ENCODE measurements at places on chromosomes 11 and 22.

GRCh38 chr11:95695181-95695580, 94.4 kb downstream of the FAM76B start:
- DNase-seq, result no peak

DNA sequence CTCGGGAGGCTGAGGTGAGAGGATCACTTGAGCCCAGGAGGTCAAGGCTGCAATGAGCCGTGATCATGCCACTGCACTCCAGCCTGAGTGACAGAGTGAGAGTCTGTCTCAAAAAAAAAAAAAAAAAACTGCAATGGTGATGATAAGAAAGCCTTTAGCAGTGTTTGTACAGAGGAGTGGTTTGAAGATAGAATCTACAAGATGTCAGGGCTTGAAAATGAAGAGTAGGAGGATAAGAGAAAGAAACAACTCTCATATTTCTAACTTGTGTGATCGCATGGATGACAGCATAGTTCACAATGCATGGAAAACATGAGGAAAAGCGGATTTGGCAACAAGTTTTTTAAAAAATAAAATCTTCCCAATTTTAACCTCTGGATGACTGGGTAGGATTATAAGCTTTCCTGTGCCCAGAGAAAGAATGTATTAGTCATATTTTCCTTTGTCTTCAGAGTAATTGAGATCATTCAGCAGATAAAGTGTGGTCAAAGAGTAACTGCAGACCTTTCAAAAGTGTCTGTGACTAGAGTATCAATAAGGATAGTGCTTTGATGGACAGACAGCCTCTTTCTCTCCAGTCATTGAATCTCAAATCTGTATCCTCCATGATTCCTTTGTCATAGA, 328.1 kb downstream of the CASP12 start:
- DNase-seq, result no peak

- DNase-seq, result no peak
These were observed 47.0 kb downstream of the CSTPP1 start for GRCh38 chr11:46983598-46983997.

DNA sequence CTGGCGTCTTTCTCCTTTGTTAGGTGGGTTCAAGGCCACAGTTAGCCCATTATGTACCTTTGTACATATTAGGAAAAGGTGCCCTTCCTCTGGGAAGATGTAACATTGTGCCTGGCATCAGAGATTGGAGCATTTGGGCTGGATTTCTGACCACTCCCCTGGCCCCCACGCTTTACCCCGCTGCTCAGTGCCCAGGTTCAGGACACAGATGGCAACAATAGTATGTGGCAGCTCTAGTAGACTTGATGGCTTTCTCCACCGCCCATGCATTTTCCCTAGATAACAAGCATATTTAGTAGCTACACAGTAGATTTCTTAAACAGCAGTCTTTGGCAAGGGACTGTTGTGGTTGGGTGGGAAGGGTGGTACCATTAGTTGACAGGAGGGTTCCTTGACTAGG, 53.1 kb downstream of the YAP1 start:
- no peak for DNase-seq

- no peak for DNase-seq
These were observed 1.1 kb upstream of the MTMR2 start for GRCh38 chr11:95925011-95925410.

DNA sequence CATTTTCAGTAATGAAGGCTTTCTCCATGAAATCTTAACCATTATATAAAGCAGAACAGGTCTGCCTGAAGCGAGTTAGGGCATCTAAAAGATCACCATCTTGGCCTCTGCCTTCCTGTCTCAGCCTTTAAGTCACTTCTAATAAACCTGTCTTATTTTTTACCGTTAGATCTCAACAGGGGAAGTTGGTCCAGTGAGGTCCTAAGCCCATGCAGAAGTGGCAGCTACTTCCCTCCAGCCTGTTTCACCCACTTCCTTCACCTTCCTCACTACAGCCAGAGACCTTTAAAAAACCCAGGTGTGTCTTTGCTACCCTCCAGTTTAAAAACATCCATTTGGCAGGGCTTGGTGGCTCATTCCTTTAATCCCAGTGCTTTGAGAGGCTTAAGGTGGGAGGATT, 14.1 kb upstream of the LIPT2 start:
- no peak for DNase-seq

DNA sequence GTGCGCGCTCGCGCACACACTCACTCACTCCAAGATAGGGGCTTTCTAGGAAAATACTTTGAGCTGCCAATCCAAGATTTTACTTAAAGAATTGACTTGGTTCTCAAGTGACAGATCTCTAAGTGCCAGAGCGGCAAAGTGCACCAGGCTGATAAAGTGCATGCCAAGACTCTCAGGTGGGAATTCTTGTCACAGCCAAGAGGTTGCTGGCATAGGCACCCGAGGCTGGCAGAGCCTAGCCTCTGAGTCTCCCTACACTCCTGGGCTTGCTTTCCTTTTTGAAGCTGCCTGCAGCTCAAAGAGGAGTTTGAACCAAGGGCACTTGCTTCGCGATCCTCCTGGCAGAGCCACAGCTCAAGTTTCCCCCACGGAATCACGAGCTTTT, 2.5 kb upstream of the ADM start:
- no peak for DNase-seq

- DNase-seq, result no peak
These were observed 396.9 kb upstream of the SYN3 start for GRCh38 chr22:33455036-33455435.

- no peak for DNase-seq
These were observed 699.1 kb downstream of the FAM181B start for GRCh38 chr11:82034527-82034926.

- DNase-seq, result no peak
These were observed 3.4 kb downstream of the TYR start for GRCh38 chr11:89181111-89181510.

GRCh38 chr11:105612771-105613170, 2.9 kb downstream of the GRIA4 start:
- no peak for DNase-seq

DNA sequence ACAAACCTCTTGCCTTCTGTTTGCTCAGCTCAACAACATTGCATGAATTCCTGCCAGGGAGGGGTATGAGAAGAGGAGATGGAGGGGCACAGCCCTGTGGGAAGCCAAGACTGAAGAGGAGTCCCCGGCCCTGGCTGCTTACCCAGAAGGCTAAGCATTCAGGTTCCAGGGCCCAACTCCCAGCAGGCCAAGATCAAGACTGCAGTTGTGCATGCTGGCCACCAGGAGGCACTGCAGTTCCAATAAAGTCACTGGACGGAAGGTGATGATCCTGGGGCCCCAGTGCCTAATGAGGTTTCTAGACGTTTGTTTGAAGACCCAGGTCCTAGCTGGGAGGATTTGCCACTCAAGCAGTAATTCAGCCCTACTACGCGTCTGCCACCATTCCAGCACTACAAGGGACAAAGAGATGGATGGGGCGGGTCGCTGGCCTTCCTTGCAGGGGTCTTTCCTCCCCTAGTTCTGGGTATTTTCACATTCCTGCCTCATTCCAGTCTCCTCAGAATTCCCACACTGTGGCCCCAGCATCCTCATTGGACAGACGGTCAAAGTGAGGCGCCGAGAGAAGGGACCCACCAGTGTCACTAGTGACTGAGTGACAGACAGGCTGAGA, 23.6 kb downstream of the ALX4 start:
- peak; percentile 28 for DNase-seq

DNA sequence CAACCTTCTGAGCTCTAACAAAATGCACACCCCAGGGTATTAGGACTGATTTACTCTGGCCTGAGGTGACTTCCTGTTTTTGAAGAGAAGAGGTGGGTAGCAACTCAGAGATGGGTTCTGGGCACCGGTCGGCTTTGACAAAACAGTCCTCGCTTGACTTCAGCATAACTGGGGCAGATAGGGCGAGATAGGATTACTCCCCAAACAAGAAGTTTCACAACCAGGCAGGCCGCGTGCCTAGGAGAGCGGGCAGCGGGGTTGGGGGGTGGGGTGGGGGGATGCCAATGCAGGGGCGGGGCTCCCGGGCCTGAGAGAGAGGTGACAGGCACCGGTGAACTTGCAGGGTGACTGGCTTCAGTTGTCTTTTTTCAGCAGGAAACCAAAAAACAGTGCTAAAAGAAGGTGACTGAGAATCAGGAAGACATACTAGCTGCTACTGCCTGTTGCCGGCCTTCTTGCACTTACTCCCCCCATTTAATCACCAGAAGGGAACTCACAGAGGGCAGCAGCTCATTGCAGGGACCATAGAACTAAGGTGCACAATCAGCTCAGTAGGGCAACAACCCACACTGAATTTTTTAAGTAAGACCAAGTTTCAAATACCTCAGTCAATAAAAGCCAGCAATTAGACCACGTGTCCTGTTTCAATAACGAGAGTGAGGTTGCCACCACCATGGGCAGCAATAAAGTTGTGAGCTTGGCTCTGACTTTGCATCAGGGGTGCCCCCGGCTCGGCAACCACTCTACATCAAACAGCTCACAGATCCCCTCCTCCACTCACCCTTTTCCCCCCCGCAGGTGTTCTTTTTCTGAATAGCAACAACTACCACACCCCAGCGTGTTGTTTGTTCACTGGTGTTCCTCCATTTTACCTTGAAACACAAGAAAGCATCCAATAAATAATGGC, 37.2 kb upstream of the ETS1 start:
- DNase-seq, result no peak

GRCh38 chr11:104858882-104859775, 39.1 kb downstream of the CASP12 start:
- peak; percentile 68 for DNase-seq

- no peak for DNase-seq
These were observed 1.9 kb upstream of the ZDHHC8 start for GRCh38 chr22:20129747-20130014.

DNA sequence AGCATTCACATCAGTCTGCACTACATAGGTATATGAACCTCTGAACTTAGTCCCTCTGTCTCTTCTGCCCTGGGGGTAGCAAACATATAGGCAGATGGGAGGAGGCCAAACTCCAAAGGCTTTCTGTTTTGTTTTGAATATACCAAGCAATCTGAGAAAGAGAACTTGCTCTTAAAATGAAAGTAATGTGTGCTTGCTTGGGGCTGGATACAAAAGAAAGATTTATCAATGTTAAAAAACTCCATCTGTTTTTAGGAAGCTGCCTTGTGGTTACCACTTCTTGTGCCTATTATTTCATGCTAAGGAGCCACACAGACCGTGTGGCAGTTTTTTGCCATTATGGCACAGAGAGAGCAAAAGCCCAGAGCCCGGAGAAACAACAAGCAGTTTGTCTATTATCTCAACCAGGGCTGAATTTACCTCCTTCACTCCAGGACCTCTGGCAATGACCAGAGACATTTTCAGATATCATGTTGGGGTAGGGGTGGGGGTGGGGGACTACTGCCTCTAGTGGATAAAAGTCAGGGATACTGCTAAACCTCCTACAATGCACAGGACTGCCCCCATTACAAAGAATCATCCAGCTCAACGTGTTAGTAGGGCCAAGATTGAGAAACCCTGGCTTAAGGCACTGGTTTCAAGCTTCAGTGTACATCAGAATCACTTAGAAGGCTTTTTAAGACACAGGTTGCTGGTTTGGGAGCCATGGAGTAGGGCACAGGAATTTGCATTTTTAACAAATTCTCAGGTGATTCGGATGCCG, 124.2 kb downstream of the APIP start:
- no peak for DNase-seq

DNA sequence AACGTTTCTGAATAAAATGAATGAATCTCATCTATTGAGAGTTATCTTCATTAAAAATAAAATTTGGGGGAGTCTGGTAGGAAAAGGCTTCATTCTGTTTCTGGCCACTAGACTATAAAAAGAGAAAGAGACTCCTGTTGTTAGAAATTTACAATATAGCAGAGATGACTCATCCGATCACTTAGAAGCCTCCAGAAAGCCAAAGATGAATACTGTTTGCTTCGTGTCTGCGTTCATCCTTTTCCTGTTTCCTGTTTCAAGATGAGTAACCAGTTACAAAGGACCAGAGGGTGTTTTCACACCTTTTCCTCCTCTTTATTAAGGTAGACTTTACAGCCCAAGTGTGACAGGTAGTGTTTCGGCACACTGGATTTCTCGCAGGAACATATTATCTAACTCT, 1120.7 kb downstream of the LRRC4C start:
- no peak for DNase-seq

- no peak for DNase-seq
These were observed 70.6 kb downstream of the CTSC start for GRCh38 chr11:88266919-88267318.

- DNase-seq, result no peak
These were observed 29.0 kb upstream of the CREB3L1 start for GRCh38 chr11:46248289-46249102.

DNA sequence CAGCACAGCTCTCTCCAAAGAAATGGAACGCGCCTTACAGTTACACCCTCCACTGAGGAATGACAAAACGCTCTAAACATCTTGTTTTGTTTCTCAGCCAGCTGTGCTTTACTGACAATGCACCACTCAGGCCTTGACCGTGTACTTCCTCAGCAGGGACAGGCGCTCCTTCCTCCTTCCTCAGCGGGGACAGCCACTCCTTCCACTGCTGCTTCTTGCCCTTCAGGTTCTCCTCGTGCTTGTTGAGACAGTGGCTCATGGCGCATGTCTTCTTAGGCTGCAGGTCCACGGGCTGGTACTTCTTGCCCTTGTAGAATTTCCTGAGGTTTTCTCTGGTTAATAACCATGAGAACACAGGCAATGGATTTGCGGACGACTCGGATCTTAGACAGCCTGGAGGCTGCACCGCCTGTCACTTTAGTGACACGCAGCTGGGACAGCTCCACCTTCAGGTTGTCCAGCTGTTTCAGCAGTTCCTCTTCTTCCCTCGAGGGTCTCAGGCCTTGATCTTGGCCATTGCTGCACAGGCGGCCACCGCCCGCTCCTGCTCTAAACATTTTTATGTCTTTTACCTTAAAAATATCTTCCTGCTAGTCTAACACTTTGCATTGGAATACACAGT, 613.8 kb downstream of the BRD1 start:
- DNase-seq, result no peak

DNA sequence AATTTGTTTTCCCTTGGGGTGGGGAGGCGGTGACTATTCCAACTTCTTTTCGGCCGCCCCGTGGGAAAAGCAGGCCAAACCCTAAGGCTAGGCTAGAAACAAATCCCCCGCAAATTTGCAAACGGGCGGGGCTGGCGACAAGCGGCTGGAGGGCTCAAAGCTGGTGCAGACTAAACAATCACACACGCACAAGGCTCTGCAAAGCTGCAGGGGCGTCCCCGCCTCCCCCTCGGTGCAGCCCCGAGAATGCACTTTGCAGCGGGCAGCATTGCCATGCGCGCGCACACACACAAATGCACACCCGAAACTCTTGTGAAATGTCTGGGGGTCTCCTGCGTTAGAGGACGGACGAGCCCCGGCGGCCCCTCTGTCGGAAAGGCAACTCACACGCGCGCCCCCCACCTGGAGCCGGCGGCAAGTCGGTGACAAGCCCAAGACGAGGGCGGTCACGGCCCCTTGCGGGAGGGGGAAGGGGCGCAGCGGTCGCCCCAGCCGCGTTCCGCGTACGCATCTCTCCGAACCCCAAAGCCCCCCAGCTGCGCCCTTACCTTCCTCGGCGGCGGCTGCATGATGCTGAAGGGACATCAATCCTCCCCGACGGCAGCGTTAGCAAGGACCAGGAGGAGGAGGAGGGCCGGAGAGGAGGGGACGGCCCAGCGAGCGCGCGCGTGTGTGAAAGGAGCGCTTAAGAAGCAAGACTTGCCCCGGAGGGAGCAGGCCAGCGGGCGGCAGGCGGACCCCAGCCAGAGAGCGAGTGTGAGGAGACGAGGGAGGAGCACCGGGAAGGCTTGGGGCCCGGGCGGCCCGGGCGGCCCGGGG, 600 bp downstream of the FCHSD2 start:
- peak; percentile 48 for DNase-seq
